ENCODE measurements at places on chromosomes 2 and 18.

- no peaks in the 10 kb centered on the region for H3K4me1 ChIP-seq
- H3K36me3 ChIP-seq = no peaks in the 10 kb centered on the region
- no peak overlapping the region for H3K27ac ChIP-seq
- no peak overlapping the region for H3K4me3 ChIP-seq
These were observed 30.1 kb upstream of the PNO1 start for GRCh38 chr2:68127358-68128242.

DNA sequence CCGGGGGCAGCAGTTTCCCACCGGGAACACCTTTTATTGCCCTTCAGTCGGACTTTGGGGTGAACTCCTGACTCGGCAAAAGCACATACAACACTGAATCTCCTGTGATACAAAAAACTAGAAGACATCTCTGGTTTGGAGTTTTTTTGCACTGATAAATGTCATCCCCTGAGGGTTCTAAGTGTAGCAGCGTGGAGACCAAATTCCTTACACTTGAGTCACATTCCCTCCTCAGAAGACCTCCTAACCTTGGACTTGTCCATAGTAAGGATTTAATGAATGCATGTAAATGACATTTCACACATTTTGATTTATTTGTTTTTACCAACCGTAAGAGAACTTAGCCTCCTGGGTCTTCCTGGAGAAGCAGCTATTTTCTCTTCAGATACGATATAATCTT lies 54.0 kb upstream of the GPR45 start:
- no peak overlapping the region for H3K27ac ChIP-seq
- H3K36me3 ChIP-seq = no peaks in the 10 kb centered on the region
- no peaks in the 10 kb centered on the region for H3K27me3 ChIP-seq

DNA sequence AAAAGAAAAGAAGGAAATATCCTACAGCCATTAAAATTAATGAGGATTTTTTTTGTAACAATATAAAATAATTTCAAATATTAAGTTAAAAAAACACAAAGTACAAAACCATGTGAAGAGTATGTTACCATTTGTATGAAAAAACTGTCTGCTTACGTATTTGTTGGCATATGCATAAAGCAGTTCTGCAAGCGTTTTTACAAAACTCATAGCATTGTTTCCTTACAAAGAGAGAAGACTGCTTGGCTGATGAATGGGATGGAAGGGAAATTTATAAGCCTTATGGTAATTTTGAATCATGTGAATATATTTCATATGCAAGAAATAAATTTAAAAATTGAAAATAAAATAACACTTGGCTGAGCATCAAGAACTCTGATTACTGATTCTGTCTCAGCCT lies 63.1 kb downstream of the METTL4 start:
- DNase-seq = no peak
- no peaks in the 10 kb centered on the region for H3K4me1 ChIP-seq
- H3K4me3 ChIP-seq = no peak overlapping the region
- H3K36me3 ChIP-seq = no peaks in the 10 kb centered on the region
- H3K27ac ChIP-seq = no peak overlapping the region

DNA sequence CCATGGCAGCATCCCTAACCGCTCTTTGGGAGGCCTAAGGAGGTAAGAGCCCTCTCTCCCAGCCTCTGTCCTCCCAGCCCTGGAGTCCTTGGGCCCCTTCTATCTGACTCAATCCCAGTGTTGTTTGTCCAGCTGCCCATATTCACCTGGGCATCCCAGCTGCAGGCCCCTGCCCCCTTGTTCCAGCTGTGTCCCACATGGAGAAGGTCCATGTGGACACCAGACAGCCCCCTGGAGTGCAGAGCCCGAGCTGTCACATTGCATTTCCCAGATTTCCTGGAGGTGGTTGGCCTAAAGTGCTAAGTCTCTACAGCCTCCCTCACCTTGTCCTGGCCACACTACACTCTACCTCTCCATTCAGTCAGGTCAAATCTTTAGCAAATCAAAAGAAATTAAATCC lies 42.5 kb downstream of the PSD4 start:
- peak; percentile 61 for DNase-seq
- H3K4me3 ChIP-seq = no peak overlapping the region
- H3K27ac ChIP-seq = no peak overlapping the region
- H3K27me3 ChIP-seq = no peaks in the 10 kb centered on the region
- no peaks in the 10 kb centered on the region for H3K36me3 ChIP-seq
- no peaks in the 10 kb centered on the region for H3K4me1 ChIP-seq

GRCh38 chr2:100699131-100699530 lies 120.8 kb upstream of the NPAS2 start:
- H3K4me3 ChIP-seq = no peak overlapping the region
- no peak for DNase-seq
- no peaks in the 10 kb centered on the region for H3K27me3 ChIP-seq

- no peak overlapping the region for H3K27ac ChIP-seq
- no peaks in the 10 kb centered on the region for H3K27me3 ChIP-seq
- H3K4me3 ChIP-seq = no peak overlapping the region
- H3K36me3 ChIP-seq = no peaks in the 10 kb centered on the region
These were observed 52.7 kb downstream of the TET3 start for GRCh38 chr2:74037379-74037860.

GRCh38 chr2:27060323-27060722 lies 8.9 kb downstream of the AGBL5 start:
- H3K27ac ChIP-seq = no peak overlapping the region
- DNase-seq = no peak
- peaks cover 3% of the 10 kb centered on the region for H3K36me3 ChIP-seq
- H3K27me3 ChIP-seq = no peaks in the 10 kb centered on the region
- H3K4me1 ChIP-seq = no peaks in the 10 kb centered on the region

- no peaks in the 10 kb centered on the region for H3K27me3 ChIP-seq
- H3K36me3 ChIP-seq = no peaks in the 10 kb centered on the region
- H3K4me1 ChIP-seq = no peaks in the 10 kb centered on the region
These were observed 492.8 kb upstream of the RAB12 start for GRCh38 chr18:8116341-8117005.

DNA sequence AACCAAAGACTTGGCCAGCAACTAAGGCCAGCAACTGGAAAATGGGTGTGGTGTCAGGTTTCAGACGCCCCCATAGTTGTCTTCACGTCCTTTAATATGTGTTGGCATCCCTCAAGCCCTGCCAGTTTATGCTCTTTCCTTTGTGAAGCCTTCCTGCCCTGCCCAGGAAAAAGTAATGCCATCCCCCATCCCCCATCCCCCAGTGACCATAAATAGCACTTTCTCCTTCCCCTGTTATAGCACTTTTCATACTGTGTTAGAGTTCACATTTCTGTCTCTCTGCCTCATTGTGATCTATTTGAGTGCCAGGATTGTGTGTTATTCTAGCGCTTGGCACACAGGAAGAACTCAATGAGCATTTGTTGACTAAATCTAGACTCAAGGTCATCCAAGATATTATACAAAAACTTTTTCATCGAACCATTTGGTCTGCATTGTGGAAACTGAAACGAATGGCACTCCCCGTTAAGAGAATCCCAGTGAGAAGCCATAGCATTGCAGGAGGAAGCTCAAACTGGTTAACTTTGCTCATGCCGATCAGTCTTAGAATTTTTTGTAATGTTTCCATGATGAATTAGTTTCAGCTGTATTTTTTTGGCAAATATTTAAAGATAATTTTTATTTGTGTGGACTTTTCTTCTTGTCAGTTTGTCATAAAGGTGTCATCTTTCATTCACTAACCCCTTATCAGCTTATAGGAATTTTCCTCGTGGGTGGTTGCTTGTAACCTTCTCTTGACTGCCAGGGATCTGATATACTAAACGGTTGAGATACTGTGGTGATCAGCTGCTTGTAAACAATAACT lies 15.7 kb downstream of the CRIM1 start:
- no peaks in the 10 kb centered on the region for H3K27me3 ChIP-seq
- peak overlapping the region; percentile 82 for H3K27ac ChIP-seq
- H3K36me3 ChIP-seq = no peaks in the 10 kb centered on the region
- no peak for DNase-seq
- peaks cover 13% of the 10 kb centered on the region for H3K4me1 ChIP-seq

GRCh38 chr2:14292964-14293363 lies 339.6 kb upstream of the LRATD1 start:
- no peaks in the 10 kb centered on the region for H3K27me3 ChIP-seq
- no peak for DNase-seq
- H3K4me1 ChIP-seq = no peaks in the 10 kb centered on the region
- no peak overlapping the region for H3K27ac ChIP-seq

DNA sequence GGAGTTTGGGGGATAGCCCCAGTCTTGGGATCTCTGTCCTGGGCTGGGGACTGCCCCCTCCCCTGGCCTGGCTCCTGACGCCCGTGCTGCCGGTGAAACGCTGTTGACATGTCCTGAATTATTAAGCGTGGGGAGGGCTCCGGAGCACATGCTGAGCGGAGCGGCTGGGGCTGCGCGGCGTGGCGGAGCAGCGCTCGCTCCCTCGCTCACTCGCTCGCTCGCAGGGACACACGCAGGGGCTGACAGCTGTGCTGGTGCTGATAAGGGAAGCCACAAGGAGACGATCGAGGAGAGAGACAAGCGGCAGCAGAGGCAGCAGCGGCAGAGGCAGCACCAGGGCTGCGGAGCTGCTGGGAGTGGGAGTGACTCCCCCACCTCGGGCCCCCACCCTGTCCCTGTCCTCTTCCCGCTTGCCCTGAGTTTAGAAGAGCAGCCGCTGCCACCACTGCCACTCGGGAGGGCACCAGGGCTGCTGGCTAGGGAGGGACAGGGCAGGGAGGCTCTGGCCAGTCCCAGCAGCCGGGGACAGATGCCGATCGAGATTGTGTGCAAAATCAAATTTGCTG lies at the start of gene ASIC4:
Gene ASIC4, plus strand, starts transcription at position 287 of the 566 bp plus-strand sequence. Its CDS starts 243 bp downstream, at position 530.
- H3K27ac ChIP-seq = no peak within 1 kb of the TSS
- DNase-seq = no peak
- no peaks in the 10 kb centered on the region for H3K36me3 ChIP-seq
- H3K27me3 ChIP-seq = no peaks in the 10 kb centered on the region

DNA sequence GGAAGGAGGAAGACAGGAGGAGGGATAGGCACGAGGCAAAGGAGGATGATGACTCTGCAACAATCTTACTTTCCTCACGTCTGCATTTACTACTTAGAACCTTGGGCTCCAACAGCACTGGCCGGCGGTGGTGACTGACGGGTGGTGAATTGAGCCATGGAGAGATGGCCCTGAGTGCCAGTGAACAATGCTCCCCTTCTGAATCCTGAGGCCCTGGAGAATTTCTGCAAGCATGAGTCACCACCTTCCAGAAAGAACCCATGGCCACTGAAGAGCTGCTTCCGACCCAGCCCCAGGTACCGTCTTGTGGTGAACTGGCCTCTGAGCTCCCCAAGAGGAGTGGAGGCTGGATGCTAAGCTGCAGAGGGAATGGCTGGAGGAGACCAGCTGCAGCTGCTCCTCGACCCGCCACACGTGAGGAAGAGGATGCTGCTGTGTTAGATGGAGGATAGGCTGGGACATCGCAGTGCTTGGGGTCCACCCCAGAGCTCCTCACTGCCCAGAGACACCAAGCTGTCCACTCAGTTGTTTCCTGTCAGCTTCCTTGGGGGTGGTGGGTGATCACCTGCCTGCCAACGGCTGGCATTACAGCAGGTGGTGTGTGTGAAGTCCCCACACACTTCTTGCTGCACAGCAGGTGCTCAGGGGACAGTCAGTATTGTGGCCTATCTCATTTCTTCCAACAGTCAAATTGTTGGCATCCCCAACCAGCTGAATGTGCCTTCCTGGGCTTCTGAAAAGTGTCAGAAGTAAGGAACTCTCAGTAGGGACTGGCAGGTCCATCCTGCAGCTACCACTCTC lies 186.5 kb upstream of the ID2 start:
- no peak overlapping the region for H3K27ac ChIP-seq
- H3K36me3 ChIP-seq = no peaks in the 10 kb centered on the region
- H3K27me3 ChIP-seq = no peaks in the 10 kb centered on the region
- H3K4me3 ChIP-seq = no peak overlapping the region

DNA sequence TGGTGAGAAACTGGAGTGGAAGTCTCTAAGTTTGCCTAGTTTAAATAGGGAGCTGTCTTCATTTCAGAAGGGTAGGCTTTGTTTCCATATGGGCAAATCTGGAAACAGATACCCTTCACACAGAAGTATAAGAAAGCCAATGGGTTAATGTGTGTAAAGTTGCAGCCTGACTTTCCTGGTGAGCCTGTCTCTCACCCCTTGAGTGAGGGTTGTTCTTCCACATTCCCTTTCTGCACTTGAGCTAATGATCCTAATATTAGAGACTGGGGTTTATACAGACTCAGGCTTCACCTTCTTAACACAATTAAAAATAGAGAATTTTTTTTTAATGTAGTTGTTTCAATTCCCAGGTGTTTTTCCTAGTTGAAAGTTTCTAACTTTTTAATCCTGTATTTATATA lies 108.6 kb upstream of the EML6 start:
- no peak overlapping the region for H3K27ac ChIP-seq
- no peak for DNase-seq
- no peaks in the 10 kb centered on the region for H3K27me3 ChIP-seq
- peaks cover 7% of the 10 kb centered on the region for H3K4me1 ChIP-seq
- peaks cover 9% of the 10 kb centered on the region for H3K36me3 ChIP-seq

Measured in aorta (tissue), 5 donors.